Left ventricle myocardium inferior (tissue), 1 donor: ENCODE measurements at places on chromosomes 7 and 10.

- no peak for DNase-seq
These were observed 142.8 kb upstream of the CALCR start for GRCh38 chr7:93717217-93717900.

DNA sequence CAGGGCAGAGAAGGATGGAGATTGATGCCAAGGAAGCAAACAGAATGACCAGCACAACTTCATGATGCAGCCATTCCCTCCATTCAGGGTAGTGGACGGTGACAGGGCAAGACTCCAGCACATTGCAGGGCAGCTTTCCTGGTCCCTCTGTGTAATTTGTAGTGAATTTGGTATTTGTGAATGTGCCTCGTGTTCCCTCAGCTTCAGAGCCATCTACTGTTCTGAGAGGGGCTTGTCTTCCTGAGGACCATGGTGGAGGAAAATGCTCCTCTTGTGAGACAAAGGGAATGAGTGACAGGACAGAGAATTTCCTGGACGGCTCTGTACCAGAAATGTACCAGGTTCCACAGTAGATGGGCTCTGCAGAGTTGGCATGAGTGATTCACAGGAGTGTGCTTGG is 132.1 kb downstream of the ADRA2A start:
- no peak for DNase-seq

GRCh38 chr7:33221390-33221789 is 92.0 kb downstream of the BBS9 start:
- DNase-seq, result no peak

- no peak for DNase-seq
These were observed 1176.0 kb upstream of the AUTS2 start for GRCh38 chr7:68422281-68422680.

GRCh38 chr7:127417346-127417745 is 24.8 kb upstream of the ZNF800 start:
- DNase-seq, result no peak

DNA sequence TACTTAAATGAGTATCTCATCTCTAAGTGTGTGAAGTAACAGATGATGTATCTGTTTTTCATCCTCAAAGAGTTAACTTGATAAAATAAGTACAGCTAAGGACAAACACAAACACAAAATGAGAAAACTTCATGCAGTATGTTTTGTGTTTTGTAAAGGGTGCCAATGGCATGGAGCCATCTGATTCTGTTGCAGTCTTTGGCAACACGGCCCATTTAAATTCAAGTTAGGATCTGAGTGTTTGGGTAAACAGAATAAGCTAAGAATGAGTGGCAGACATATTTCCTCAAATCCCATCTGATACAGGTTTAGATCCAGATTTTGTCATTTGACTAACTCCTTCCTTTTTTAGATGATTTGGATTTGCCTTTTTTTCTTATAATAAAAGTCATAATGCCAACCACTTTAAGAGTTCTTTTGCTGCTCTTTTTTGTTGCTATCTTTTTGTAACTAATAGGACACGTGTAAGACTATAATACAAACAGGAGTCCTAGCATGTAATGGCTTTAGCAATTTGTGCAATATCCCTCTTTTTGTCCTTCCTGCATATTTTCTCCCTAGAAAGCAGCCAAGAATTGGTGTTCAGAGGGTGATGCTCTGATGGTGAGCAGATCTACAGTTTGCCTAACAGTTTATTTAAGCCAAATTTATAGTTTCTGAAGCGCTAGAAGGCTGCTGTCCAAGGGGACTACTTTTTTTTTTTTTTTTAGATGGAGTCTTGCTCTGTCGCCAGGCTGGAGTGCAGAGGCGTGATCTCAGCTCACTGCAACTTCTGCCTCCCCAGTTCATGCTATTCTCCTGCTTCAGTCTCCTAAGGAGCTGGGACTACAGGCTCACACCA is 18.9 kb upstream of the ACTA2 start:
- DNase-seq, result no peak

DNA sequence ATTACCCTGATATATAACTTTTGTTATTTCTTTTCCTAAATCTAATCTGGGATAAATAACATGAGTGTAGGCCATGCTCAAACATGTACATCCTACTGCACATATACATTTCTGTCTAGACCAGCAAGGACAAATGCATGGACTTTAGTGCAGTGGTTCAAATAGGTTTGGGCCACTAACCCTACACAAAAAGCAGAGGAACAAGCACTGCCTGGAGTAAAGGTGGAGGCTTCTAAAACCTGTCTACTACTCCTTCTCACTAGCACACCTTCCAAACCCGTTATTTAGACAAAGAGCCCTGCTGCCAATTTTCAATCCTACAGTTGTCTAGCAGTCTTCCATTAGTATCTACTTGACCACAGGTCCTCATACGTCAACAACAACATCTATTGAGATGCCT is 34.8 kb downstream of the SGCE start:
- DNase-seq, result no peak

- no peak for DNase-seq
These were observed 26.8 kb downstream of the VOPP1 start for GRCh38 chr7:55545496-55545895.

GRCh38 chr10:75424571-75424970 is 6.9 kb upstream of the LRMDA start:
- DNase-seq, result no peak

- DNase-seq, result no peak
These were observed 14.3 kb downstream of the TMEM273 start for GRCh38 chr10:49173853-49174252.

DNA sequence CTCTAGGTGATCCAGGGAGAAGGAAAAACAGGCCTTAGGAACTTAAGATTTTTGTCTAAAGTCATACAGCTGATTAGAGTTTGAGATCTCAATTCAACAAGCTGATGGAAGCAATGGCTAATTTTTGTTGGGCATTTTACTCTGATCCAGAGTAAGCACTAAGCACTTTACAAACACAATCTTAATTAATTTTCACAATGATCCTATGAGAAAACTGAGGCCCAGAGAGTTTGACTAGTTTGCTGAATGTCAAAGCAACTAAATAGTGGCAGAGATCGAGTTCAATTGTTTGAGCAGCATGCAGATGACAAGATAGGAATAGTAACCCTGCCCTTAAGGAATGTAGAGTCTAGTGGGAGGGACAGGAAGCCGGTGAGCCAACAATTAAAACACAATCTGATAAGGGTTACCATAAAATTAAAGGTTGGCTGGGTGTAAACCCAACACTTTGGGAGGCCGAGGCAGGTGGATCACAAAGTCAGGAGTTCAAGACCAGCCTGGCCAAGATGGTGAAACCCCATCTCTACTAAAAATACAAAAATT is 13.5 kb upstream of the RPEL1 start:
- DNase-seq, result no peak

DNA sequence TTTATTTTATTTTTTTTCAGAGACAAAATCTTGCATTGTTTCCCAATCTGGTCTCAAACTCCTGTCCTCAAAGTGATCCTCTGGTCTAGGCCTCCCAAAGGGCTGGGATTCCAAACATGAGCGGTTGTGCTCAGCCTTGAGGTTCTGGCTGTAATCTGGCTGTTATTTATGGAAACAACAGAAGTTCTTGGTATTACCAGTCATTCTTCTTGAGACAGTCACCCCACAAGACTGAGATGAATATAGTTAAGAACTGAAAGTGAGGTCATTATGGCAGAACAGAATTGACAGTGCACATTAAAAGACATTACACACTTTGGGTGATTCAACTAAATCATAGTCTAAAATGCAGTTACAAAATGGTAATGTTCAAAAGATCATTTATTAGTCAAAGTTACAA is 719.5 kb downstream of the ZWINT start:
- no peak for DNase-seq

DNA sequence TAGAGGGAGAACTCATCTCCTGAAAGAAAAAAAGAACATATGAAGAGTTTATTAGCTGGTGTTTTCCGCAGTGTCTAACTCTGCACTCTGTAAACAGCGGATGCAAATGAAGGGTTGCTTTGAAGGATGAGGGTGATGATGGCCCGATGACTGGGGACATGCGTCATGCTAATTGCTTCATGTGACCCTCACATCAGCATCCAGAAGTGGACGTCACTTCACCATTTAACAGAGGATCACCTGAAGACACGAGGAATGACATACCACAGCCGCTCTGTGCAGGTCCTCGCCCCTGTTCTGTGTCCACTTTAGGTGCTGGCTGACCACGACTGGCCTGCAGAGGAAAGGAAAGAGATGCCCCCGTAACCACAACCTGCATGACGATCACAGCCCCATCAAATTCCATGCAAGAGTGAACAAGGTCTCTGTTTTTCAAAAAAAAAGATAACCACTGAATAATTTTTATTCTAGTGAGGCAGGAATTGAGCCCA is 82.9 kb downstream of the KLF6 start:
- no peak for DNase-seq

GRCh38 chr7:116273283-116273917 is 63.1 kb downstream of the TES start:
- no peak for DNase-seq

DNA sequence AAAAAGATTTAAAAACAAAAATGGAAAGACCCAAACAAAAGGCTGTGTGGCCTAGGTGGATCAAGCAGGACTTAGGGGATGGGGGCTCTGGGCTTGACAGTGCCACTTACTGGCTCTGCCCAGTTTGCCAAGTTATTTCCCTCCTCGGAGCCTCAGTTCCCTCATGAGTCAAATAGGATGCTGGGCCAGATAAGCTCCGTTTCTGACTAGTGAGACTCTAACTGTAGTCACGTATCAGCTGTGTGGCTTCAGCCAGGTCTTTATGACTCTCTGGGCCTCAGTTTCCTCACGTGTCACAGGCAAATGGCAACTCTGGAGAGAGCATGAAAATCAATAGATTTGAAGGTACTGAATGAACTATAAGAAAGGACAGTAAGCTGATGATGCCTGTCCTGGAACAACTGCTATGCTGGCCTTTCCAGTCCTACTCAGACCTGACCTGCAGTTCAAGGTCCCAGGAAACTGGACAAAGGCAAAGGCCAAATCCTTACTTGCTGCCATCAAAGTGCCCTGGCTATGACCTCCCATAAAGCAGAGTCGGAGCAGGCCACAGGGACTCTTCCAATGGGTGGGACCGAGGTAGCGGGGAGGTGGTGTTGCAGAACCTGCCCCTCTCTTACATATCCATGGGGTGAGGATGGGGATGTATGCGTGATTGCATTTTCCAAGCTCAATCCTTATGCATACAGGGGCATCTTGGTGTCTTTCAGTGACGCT is 27.0 kb downstream of the FAM53B start:
- DNase-seq, result peak; percentile 8

DNA sequence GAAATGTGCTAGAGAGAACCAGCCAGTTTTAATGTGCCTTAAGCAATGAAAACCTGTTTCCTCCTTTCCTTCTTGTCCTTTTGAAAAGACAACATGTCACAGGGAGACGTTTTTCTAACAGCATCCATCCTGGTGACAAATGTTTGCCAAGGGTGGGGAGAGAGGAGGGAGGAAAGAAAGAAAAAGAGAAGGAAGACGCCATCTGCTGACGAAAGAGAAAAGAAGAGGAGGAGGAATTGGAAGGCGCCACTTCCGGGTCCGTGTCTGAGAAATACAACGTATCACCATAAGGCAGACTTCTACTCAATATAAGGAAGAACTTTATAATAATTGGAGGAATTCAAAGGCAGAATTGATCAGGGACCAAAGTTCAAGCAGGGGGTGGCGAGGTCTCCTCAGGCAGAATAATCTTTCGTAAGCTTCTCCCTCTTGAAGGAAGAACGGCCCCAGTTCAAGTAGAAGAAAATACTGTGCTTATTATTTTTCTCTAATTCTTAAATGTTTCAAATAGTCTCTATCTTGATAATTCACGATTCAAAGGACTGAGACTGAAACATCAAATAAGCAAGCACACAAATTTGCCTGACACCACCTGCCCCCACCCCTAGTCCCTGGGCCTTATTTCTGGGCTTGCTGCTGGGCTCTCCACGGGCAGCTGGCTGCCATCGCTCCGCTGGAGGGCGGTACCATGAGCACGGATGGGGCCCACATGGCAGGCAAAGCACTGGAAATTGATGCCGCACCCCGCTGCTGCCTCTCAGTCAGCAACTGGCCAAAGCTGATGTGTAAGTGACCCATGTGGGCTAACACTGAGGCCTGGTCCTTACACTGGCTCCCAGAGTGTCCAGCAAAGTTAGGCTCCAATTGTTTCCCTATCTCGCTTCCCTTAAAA is 273.7 kb upstream of the KLF14 start:
- DNase-seq, result peak; percentile 40

GRCh38 chr7:50507898-50508470 is 57.2 kb downstream of the DDC start:
- DNase-seq, result no peak

GRCh38 chr7:100446040-100446439 is 9.7 kb upstream of the PPP1R35 start:
- no peak for DNase-seq

DNA sequence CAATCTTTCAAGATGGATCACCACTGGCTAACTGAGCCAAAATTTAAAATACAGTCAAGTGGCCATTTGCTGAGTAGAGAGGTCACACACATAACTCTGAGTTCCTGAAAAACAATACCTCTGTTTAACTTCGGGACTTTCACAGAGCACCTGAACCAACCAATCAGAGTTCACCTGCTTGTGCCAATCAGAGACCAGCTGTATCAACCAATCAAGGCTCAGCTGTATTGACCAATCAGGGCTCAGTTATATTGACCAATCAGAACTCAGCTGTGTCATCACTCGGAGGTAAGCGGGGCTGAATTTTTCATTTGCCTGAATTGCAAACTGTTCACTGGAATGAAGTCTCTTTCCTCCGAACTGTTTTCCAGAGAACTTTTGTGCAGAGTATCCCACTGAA is 10.0 kb upstream of the CPXM2 start:
- no peak for DNase-seq

- peak; percentile 44 for DNase-seq
These were observed 3.0 kb downstream of the VIPR2 start for GRCh38 chr7:159141660-159142059.

DNA sequence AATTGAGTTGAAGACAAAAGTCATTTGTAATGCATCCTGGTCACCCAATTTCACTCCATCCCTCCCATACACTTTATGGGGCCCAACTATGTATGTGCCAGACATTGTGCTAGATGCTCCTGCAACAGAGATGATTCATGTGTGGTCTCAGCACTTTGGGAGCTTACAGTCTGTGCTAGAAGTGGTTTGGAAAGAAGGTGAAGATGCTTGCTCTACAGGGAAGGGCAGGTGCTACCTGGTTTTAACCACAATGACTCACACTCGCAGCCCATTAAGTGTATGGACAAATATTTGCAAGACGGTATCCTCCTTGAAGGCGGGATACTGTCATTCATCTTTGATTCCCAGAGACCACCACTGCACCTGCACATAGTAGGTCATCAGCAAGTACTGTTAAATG is 257.6 kb downstream of the OTUD1 start:
- no peak for DNase-seq
